Keratinocyte (primary cell): ENCODE measurements at places on chromosomes 16 and 17.

- no peak for DNase-seq
Observed at GRCh38 chr16:6484935-6485334, 847.7 kb upstream of the RBFOX1 start.

- DNase-seq: no peak
Observed at GRCh38 chr17:247767-248166, 66.3 kb upstream of the DOC2B start.

GRCh38 chr16:24543949-24544348 is 4.6 kb downstream of the RBBP6 start:
- no peak for DNase-seq

- no peak for DNase-seq
Observed at GRCh38 chr17:48253975-48254374, 146.4 kb downstream of the SNX11 start.

GRCh38 chr16:87854907-87855683 is 14.2 kb downstream of the SLC7A5 start:
- no peak for DNase-seq

DNA sequence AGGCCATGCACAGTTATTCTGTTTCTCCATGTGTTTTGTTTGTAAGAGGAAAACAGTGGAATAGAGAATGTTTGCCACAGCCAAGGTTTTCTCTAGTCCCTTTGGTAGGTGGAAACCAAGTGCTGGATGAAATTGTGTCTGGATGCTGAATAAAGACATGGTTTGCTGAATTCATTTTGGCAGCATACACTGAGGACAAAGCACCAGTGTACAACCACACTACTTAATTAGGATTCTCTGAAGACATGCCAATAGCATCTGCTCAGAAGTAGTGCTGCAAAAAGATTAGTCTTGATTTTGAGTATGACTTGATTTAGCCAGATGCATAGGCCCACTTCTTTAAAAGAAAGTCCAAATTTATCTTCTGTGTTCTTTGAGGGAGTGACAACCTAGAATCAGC is 230.5 kb upstream of the CACNG5 start:
- no peak for DNase-seq

DNA sequence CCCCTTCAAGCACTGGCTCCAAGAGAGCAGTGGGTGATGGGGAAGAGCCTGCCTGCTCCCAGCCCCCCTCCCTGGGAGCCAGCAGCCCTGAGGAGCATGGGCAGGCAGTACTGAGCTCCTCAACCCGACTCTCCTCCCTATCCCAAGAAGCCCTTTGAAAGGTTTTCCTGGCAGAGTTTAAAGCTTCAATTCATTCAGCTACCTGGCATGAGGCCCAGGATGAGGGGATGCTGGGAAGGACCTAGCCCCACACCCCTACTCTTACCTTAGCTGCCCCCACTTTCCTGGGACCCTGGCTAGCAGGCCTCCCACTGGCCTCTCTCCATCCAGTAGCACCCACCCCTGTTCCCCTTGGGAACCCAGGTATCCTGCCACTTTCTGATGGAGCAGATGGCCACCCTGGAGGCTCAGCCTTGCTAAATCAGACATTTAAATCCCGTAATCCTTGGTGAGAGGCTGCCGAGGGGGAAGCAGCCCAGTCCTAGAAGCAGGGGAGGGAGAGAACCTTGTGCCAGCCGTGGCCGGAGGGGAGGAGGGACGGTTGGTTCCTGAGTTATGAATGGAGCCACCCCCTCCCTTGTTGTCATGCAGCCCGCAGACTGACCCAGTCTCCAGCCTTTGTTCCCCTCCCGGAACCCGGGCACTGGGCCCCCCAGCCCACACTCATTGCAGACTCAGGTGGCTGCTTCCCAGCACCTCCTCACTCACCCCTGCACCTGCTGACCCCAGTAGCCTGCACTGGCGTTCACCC is 17.1 kb downstream of the ATP1B2 start:
- DNase-seq: no peak
